Activated T-cell treated with anti-CD3 and anti-CD28 coated beads for 1 hour (primary cell): ENCODE measurements at places on chromosomes 7 and 10.

GRCh38 chr10:69492746-69493462 lies 41.6 kb downstream of the TSPAN15 start:
- DNase-seq = no peak

DNA sequence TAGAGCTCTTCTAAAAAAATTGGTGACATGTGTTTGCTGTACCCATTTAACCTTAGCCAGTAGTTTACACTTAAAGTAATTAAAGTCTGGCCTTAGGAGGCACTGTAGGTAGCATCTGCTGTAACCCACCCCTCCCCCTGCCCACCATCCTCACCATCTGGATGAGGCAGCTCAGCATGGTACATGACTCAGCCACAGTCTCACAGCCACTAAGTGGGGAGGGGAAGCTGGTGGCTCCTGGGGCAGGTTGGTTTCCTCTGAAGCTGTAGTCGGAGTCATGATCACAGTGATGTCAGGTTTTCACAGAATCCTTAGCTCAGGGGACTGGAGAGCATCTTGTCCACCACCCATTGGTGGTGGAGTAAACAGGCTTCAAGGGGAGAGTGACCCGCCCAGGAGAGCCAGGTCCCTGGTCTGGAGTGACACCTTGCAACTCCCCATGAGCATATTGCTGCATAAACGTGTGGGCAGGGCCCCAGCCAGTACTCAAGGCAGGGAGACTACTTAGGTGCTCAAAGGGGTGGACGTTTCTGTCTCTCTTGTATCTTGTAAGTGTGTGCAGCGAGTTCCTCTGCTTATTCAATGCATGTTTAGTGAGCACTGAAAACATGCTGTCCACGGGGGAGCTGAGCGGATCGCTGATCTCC lies 125.9 kb downstream of the GRK5 start:
- DNase-seq = peak; percentile 22

- DNase-seq = no peak
These were observed 65.3 kb downstream of the LMBR1 start for GRCh38 chr7:156827587-156828203.

GRCh38 chr7:34208878-34209621 lies 303.7 kb downstream of the BMPER start:
- no peak for DNase-seq

GRCh38 chr10:30353851-30354250 lies 4.8 kb upstream of the MTPAP start:
- DNase-seq = no peak

- no peak for DNase-seq
These were observed 1066.0 kb upstream of the CELF2 start for GRCh38 chr10:9951481-9952257.

- DNase-seq = no peak
These were observed 101.0 kb downstream of the SMURF1 start for GRCh38 chr7:99042957-99043356.

DNA sequence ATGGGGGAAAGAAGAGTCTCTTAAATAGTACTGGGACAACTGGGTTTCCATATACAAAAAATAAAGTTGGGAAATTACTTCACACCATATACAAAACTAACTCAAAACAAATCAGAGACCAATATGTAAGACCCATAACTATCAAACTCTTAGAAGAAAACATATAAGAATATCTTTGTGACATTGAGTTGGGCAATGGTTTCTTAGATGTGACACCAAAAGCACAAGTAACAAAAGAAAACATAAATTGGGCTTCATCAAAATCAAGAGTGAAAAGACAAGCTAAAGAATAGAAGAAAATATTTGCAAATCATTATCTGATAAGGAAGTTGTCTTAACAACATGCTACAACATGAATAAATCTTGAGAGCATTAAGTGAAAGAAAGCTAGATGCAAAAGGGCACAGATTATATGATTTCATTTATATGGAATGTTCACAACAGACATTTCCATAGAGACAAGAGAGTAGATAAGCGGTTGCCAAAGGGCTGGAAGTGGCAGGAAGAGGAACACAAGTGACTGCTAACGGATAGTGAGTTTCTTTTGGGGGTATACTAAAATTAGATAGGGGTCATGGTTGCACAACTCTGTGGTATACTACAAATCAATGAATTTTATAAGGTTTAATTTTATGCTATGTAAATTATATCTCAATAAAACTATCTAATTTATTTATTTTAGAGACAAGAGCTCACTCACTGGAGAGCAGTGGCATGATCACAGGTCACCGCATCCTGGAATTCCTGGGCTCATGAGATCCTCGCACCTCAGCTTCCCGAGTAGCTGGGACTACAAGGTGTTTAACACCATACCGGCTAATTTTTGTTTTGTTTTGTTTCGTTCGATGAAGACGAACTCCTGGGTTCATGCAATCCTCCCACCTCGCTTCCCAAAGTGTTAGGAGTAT lies 35.4 kb downstream of the JMJD1C start:
- no peak for DNase-seq

DNA sequence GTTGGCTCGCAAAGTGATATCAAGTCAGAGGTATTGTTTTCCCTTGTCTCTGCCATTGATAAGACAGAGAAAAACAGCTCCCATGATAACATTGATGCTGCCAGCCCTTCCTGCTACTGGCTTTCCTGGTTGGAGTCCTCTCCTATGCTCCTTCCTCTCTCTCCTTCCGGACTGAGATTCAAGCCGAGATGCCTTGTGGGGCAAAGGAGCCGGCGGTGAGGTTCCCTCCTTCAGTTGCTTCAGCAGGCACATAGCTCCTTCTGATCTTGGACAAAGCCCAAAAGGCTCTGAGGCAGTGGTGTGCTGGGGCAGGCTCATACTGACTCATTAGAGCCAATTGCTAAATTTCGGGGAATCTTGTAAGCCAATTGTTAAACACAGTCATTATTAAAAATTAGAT lies 8.8 kb upstream of the ZCCHC24 start:
- DNase-seq = no peak

- DNase-seq = no peak
These were observed 517.4 kb downstream of the CCSER2 start for GRCh38 chr10:84845628-84846261.
